ENCODE measurements at places on chromosomes 4 and X.
A peak's percentile ranks its signal among the peaks of the same experiment; 100 is the strongest.

- DNase-seq, result no peak
These were observed 67.1 kb upstream of the PRKG2 start for GRCh38 chr4:81282131-81282530.

GRCh38 chrX:2401590-2402360, 99.0 kb downstream of the DHRSX start:
- DNase-seq, result no peak

DNA sequence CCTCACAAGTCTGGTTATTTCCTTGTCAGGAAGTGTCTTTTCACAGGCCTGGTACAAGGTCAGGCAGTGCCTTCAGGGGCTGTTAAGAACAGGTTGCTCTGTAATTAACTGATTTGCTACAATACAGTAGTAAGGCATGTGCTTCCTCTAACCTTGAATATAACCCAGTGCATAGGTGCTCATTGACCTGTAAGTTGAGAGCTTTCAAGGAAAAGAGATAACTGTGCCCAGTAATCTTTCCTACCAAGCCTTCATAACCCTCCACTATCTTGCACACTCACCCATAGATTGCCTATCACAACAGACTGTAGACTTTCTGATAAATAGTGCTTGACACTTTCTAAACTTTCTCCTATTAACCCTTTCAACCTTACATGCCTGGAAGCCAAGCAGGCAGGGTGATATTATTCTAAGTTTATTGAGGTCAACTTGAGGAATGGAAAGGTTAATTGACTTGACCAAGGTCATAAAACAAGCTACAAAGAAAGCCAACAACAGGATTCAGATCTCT, 148.1 kb downstream of the PPARGC1A start:
- DNase-seq, result no peak

GRCh38 chr4:7243609-7244330, 51.4 kb downstream of the SORCS2 start:
- DNase-seq, result no peak

DNA sequence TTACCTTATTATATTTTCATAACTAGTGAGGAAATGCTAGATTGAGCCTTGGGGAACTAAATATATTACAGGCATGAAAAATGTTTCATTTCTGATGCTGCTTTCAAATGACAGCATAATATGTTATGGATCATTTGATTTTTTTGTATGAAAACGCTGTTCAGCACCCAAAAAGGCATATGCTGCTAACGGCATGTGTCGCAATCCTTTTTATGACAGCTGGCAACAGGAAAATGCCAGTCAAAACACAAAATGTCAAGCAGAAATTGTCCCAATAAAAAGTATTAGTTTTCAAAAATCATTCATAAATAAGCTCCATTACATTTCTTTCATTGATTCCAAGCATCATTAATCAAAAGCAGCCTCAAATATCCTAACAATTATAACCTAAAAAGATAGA, 1244.5 kb downstream of the PCDH7 start:
- no peak for DNase-seq

DNA sequence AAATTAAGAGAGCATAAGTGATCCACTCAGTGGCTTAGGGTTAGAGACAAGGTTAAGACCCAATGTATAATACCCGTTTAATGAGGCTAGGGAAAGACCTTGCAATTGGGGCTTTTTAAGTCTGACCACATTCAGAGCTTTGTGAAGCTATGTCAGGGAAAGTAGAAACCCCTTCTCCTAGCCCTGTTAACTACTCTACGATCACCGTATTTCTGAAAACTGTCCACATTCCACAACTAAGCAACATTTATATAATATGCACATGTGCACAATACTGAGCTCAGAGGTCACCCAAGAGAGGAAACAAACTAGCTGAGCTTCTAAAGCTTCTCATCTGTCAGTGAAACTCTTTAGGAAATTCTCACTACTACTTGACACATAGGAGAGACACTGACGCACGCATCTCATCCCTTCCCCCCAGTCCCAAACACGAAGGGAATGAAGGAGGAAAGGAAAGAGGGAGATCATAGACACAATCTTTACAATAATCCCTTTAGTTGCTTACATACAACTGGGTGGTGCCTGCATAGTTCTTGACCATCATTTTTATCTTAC, 56.2 kb downstream of the METTL14 start:
- no peak for DNase-seq

DNA sequence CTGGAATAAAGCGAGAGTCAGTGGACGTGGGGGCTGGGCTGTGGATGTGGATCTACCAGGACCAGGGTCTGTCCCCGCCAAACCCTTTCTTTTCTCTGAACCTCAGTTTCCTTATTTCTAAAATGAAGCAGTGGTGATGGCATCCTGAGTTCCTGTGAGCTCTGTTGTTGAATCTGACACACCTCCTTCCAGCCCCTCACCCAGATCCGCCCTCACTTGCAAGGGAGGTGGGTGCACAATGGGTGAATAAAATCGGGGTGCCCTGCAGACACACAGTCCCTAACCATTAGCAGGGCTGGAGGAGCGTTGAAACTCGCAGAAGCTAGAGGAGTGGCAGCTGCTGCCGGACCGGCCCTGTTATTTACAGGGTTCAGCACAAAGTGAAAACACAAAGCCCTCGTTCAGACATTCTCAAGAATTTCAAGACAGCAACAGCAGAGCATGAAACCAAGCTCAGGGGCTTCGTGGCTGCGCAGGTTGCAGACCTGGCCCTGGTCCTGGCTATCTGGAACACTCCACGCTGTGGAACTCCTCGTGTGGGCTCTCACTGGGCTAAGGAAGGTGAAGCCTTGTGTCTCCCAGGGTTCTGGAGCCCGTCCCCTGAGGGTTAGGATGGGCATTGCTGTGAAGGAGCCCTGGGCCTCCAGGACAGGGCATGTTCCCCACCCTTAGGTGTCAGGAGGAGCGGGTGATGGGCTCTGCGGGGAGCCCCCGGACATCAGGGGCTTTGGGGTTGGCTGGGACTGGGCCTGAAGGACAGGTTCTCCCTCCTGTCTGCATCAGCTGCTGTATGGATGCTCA, 42.9 kb downstream of the PSAPL1 start:
- DNase-seq, result no peak

GRCh38 chr4:129014566-129015509, 78.5 kb downstream of the SCLT1 start:
- no peak for DNase-seq

DNA sequence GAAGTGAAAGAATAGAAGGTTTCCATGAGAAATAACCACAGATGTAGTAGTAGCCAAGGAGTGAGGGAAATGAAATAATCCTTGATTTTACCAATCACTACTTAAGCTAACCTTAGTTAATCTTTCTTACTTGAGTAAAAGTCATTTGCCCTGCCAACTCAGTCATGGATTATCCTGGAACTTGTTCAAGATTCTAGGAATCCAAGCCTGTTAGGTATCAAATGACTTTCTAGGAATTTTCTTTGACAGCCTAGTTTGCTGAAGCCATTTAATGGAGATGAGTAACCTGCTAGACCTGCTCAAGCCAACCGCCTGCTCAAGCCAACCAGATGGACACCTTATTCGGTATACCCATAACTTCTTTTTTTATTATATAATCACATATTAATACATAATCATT, 180.5 kb downstream of the KLHL13 start:
- DNase-seq, result no peak

DNA sequence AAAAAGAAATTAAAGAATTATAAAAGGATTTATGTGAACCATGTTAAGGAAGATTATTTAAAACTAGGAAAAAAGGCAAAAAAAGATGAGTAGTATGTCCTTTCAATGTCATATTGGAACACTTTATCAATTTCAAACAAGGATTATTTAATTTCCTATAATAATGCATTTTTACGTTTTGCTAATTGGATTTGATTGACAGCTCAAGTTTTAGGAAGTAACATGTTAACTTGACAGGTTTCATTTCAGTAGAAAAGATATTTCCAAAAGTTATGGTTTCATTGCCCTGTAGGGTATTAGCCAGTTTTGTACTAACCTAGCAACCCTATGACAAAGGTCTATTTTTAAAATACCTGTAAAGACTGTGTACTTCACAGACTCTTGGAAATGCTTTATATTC, 379.6 kb upstream of the ZFP42 start:
- no peak for DNase-seq

- no peak for DNase-seq
These were observed 435 bp downstream of the DCX start for GRCh38 chrX:111411557-111411956.

DNA sequence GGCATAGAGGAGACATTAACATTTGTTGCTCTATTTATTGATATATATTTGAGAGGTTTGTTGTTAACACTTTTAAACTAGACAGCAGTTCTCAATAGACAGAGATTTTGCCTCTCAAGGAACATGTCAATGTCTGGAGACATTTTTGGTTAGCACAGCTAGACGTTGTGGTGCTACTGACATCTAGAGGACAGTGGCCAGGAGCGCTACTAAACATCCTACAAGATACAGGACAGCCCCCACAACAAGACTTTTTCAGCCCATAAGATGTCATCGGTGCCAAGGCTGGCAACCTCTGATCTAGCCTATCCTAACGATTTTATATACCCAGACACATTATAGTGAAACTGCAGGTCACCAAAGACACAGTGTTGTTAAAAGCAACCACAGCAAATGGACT, 18.4 kb upstream of the CTSO start:
- DNase-seq, result no peak

- no peak for DNase-seq
These were observed 32.5 kb downstream of the MAN2B2 start for GRCh38 chr4:6607368-6608055.

GRCh38 chr4:120680647-120681228, 241.8 kb downstream of the PRDM5 start:
- DNase-seq, result no peak

- DNase-seq, result no peak
These were observed 177.6 kb downstream of the CPE start for GRCh38 chr4:165556383-165556782.

- no peak for DNase-seq
These were observed 75.9 kb upstream of the CAMK2D start for GRCh38 chr4:113837397-113837796.

GRCh38 chrX:17824980-17825379, 36.1 kb downstream of the RAI2 start:
- no peak for DNase-seq

DNA sequence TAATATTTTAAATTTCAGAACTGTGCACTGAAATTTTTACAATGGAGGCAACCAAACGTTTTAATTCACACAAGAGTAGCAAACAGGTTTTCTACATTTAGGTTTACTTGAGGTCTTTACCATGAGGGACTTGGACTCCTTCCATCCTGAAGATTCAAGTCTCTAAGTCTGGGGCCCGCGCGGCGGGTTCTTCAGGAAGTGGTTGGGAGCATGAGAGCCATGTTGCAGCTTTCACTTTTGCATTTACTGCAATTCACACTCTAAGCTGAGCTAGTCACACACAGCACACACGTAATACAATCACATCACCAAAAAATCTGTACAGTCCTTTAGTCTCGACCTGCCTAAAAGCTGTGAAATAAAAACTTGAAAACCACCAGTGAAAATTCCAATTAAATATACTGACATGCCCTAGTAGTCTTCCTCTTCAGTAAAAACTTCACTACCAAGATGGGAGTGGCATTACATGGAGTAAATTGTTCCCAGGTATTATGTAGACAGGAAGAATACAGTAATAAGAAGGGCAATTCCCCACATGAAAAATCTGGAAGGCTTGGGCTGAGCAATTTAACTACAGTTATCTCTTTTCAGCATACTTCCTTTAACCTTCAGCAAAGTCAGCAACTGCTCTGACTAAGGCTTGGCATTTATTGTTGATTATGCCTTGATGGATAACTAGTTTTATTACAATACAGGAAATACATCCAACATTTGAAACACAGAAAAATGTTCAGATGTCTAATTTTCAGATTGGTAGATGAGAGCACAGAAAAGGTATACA, 571.1 kb upstream of the DIPK2B start:
- peak; percentile 27 for DNase-seq

GRCh38 chrX:16488959-16489358, 161.0 kb upstream of the S100G start:
- DNase-seq, result no peak

GRCh38 chr4:174474457-174475075, 47.7 kb downstream of the HPGD start:
- DNase-seq, result no peak

DNA sequence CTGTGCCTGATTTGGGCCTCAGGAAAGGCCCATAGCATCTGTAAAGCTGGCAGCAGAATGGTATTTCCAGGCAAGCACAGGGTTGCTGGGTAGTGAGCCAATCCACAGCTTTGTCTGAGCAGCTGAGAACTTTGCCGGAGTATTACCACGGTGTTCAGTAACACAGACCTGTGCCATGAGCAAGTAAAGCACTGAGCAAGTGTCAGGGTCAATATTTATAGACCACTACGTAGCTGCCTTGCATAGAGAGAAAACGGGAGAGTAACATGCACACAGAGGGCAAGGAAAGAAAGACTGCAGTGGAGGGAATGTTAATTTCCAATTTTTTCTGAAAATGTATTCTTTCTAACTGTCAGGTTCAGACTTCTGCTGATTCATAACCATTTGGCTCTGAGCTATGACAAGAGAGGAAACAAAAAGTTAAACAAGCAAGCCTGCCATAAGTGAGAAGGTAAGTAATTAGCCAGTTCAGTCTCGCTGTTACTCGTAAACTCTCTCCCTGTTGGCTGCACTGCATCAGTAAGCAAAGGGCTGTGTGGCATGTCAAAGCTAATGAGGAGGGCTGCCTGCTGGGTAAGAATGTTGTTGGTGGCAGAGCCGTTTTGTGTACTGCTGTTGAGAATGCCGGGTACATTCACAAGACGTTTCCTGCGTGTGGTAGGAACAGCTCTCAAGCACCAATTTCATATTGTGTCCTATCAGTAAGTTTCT, 238.1 kb downstream of the BMPR1B start:
- DNase-seq, result no peak

DNA sequence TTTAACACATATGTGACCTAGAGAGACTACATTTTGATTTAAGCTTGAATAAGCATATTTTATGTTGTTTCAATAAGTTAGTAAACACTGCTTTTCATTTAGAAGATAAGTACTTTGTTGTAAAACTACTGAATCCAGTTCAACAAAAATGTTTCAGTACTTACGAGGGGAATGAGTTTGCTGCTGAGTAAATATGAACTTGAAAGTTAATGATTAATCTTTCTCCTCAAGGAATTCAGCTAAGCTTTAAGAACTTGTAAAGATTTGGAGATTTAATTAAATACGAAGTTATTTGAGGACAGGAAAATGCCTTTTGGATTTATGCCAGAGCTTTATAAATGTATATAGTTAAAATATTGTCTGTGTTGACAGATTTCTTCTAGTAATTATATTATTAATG, 933.0 kb upstream of the LCORL start:
- DNase-seq, result no peak

- DNase-seq, result no peak
These were observed 120.6 kb upstream of the NUDT6 start for GRCh38 chr4:123043013-123043412.

DNA sequence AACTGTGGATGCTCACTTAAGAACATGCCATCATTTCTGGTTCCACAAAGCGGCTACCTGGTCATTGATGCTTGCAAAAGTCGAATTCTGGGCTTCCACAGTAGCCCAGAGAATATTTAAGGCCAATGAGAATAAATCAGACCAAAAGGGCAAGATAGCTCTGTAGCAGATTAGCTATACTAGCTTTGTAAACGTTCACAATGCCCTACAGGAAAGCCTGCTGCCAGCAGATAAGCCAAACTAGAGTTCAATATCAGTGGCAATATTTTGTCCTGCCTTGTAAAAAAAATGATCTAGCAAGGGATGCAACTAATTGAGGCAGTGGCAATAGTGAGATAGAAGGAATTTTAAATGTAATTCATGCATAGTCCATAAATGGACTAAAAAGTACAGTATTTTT, 387.7 kb upstream of the TEX13C start:
- DNase-seq, result no peak
